ENCODE measurements at places on chromosomes 2 and 18. TPM values are rescaled to one million over a fixed set of nuclear protein-coding genes. Genes with fewer than 3 reads are reported as not detected.

- no peak overlapping the region for H3K4me3 ChIP-seq
- H3K36me3 ChIP-seq: no peaks in the 10 kb centered on the region
- H3K27me3 ChIP-seq: no peaks in the 10 kb centered on the region
- no peak for DNase-seq
- no peaks in the 10 kb centered on the region for H3K4me1 ChIP-seq
These were observed 42.5 kb upstream of the PPP1CB start for GRCh38 chr2:28709101-28709500.

- H3K27me3 ChIP-seq: no peaks in the 10 kb centered on the region
- H3K4me3 ChIP-seq: no peak overlapping the region
- no peak for DNase-seq
- H3K27ac ChIP-seq: no peak overlapping the region
- no peaks in the 10 kb centered on the region for H3K4me1 ChIP-seq
These were observed 95.9 kb downstream of the GFPT1 start for GRCh38 chr2:69291004-69291650.

GRCh38 chr18:75923169-75923568 lies 495.7 kb upstream of the SMIM21 start:
- no peaks in the 10 kb centered on the region for H3K4me1 ChIP-seq
- no peaks in the 10 kb centered on the region for H3K27me3 ChIP-seq
- no peak for DNase-seq
- no peaks in the 10 kb centered on the region for H3K36me3 ChIP-seq
- no peak overlapping the region for H3K4me3 ChIP-seq
- no peak overlapping the region for H3K27ac ChIP-seq

DNA sequence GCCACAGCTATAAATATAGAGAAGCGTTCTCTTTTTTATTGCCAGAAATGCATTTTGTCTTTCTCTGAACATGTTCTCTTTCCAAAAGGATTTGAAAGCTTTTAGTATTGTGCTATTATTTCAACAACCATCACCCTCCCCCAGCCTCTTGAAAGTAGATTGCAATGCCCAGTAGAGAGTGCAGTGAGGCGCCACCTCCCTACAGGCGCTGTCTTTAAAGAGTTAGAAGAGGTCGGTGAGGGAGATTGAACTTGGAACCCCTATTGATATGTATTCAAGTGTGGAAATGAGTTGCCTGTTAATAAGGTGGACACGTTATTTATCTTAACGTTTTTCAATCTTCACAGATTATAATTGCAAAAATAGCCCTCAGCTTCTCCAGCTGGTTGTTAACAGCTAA lies 360.3 kb downstream of the LRP1B start:
- H3K4me3 ChIP-seq: no peak overlapping the region
- no peaks in the 10 kb centered on the region for H3K27me3 ChIP-seq

DNA sequence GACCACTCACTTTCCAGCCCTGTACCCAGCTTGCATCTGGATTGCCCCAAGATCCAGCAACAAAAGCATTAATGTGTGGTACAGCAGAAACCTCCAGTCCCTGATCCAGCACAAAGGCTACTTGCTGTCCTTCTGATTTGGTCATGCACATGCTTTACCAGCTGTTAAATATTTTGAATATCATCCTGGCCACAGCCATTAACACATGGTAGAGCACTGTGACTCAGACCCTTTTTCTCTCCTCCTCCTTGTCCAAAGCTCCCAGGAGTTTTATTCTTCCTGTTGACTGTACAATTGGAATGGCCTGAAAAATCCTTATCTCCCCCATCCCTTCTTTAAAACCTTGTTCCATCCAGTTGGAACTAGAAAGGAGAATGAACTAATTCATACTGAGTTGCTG lies 419.7 kb upstream of the TNP1 start:
- no peak overlapping the region for H3K4me3 ChIP-seq
- no peak for DNase-seq
- H3K27me3 ChIP-seq: no peaks in the 10 kb centered on the region
- no peaks in the 10 kb centered on the region for H3K36me3 ChIP-seq
- H3K4me1 ChIP-seq: no peaks in the 10 kb centered on the region

DNA sequence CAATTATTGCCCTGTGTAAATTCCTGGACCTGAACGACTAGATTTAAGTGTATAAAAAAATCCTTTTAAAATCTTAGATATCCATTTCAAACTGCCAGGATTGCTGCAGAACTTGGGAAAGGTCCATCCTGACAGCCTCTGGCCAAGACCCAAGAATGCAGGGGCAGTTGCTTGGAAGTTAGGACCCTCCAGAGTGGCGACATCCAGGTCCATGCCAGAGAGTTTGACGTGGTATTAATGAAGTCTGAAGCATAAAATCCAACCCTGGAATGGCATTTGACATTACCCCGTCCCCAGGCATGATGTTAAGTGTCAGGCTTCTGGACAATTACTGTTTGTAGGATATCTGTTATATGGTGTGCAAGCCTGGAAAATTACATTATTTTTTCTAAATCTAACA lies 810.2 kb downstream of the CNTNAP5 start:
- H3K27me3 ChIP-seq: no peaks in the 10 kb centered on the region
- H3K4me3 ChIP-seq: no peak overlapping the region
- no peak for DNase-seq

GRCh38 chr18:35510076-35510651 lies 12.4 kb upstream of the INO80C start:
- no peaks in the 10 kb centered on the region for H3K36me3 ChIP-seq
- H3K4me3 ChIP-seq: no peak overlapping the region
- no peaks in the 10 kb centered on the region for H3K27me3 ChIP-seq
- H3K27ac ChIP-seq: no peak overlapping the region
- no peak for DNase-seq

The GPAT2 gene
- polyA plus RNA-seq: 11.7 TPM

DNA sequence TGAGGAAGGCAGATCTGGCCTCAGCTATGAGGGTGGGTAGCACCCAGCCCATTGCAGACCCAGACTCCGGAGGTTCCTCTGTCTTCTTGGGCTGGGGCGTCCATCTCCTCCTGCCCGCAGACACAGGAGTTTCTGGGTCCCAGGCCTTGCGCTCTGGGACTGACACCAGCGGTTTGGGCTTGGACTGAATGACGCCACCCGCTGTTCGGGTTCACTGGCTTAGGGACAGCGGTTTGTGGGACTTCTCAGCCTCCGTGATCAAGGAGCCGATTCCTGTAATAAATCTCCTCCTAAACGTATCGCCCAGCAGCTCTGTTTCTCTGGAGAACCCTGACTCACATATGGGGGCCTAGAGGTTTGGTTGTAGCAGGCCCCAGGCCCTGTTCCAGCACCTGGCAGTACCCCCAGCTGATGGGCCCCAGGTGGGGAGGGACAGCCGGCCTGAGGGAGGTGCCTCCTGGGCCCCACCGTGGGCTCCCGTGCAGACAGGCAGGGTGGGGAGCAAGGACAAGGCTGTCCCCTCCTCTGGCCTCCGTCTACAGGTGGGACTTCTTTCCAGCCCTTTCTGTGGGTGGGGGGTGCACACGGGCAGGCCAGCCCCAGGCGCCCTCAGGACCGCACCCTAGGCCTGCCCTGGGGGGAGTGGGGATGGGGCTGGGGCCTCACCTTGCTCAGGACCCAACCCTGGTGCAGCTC lies 4.5 kb upstream of the AQP12A start:
- H3K4me1 ChIP-seq: no peaks in the 10 kb centered on the region
- H3K27me3 ChIP-seq: no peaks in the 10 kb centered on the region
- no peak overlapping the region for H3K27ac ChIP-seq
- H3K36me3 ChIP-seq: no peaks in the 10 kb centered on the region
- H3K4me3 ChIP-seq: no peak overlapping the region

- no peak for DNase-seq
- no peak overlapping the region for H3K27ac ChIP-seq
- peaks cover 56% of the 10 kb centered on the region for H3K27me3 ChIP-seq
These were observed 148.0 kb downstream of the HDAC4 start for GRCh38 chr2:239252801-239253200.

GRCh38 chr2:236176951-236177350 lies 8.8 kb upstream of the GBX2 start:
- H3K36me3 ChIP-seq: no peaks in the 10 kb centered on the region
- no peak overlapping the region for H3K4me3 ChIP-seq
- H3K4me1 ChIP-seq: peaks cover 3% of the 10 kb centered on the region
- no peak for DNase-seq
- no peak overlapping the region for H3K27ac ChIP-seq

The CDCA7 gene
- 1.8 TPM for polyA plus RNA-seq

GRCh38 chr2:202908186-202908585 lies 3.3 kb downstream of the WDR12 start:
- H3K36me3 ChIP-seq: no peaks in the 10 kb centered on the region
- DNase-seq: no peak
- peaks cover 10% of the 10 kb centered on the region for H3K4me1 ChIP-seq
- no peak overlapping the region for H3K4me3 ChIP-seq
- no peaks in the 10 kb centered on the region for H3K27me3 ChIP-seq

GRCh38 chr18:7872569-7872968 lies 305.5 kb downstream of the PTPRM start:
- no peak overlapping the region for H3K27ac ChIP-seq
- DNase-seq: no peak
- no peaks in the 10 kb centered on the region for H3K27me3 ChIP-seq
- no peak overlapping the region for H3K4me3 ChIP-seq

The LYPD6 gene
- not detected for polyA plus RNA-seq

- DNase-seq: no peak
- no peaks in the 10 kb centered on the region for H3K4me1 ChIP-seq
- H3K4me3 ChIP-seq: no peak overlapping the region
- peaks cover under 1% of the 10 kb centered on the region for H3K27me3 ChIP-seq
- no peaks in the 10 kb centered on the region for H3K36me3 ChIP-seq
These were observed 81.6 kb downstream of the AOX1 start for GRCh38 chr2:200667413-200667812.

Measured in B cell (primary cell).